AG10803 (cell line): ENCODE measurements at places on chromosomes 13 and 19.

DNA sequence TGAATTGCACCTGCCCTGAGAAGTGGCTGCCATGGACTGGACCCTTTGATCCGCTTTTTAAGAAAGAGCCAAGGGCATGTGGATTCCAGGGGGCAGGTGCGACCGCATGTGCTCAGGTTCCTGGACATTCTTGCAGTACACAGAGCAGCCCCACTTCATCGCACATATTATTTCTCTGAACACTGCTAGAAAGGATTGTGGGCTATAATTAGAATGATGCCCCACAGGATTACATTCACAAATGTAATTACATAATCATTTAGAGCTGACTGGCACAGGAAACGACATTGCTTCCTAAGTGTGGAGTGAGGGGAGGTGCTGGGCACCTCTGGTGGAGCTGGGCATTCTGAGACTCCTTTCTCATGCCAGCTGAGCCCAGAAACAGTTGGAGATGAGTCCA, 37.5 kb upstream of the VSTM2B start:
- DNase-seq = no peak

DNA sequence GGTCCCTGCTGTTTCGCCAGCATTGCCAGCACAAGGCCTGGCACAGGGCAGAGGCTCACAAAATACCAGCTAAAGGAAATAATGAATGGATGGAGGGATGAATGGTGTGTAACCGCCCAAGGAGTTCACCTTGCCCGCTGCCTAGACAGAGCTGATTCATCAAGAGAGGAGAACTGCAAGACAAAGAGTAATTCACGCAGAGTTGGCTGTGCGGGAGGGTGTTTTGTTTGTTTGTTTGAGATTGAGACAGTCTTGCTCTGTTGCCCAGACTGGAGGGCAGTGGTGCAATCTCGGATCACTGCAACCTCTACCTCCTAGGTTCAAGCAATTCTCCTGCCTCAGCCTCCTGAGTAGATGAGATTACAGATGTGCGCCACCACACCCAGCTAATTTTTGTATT, 3.0 kb downstream of the OPA3 start:
- DNase-seq = no peak

- no peak for DNase-seq
Measured at GRCh38 chr13:46142776-46143175, 37.9 kb upstream of the CPB2 start.

DNA sequence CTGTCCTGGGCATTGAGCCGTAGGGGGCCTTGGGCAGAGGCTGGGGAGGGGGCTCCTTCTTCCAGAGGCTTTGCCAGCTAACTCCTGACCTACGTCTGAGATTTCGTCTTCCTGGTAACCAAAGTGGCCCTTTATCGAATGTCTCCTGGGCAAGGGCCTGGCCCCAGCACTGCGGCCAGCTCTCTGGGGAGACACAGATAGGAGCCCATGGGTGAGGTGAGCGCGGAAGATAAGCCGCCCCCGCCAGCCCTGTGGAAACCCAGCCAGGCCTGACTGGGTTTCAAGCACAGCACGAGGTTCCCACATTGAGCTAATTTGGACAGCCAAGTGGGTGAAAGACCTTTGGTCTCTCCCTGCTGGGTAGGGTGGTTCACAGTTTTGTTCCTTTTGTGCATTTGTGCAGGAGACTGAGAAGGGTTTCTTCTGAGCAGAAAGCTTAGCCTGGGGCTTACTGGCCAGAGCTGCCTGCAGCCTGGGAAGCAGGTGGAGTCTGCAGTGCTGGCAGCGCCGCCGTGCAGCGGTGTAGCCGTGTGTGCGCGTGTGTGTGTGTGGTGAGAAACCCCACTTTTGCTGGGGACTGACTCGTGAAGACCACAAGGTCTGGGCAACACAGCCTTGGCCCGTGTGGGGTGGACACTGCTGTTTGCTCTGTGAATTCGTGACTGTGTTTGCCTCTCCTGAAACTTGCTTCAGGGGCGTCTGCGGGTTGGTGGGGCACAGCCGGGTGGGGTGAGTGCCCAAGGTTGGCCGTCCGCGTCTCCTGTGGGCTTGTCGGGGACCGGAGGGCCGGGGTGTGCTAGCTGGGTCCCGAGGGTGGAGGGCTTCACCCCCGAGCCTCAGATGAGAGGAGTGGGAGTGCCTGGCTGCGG, 2.5 kb downstream of the BSG start:
- DNase-seq = no peak

GRCh38 chr13:76383676-76384461, 502.3 kb downstream of the KCTD12 start:
- peak; percentile 83 for DNase-seq

- DNase-seq = no peak
Measured at GRCh38 chr13:38415233-38415632, 65.6 kb downstream of the UFM1 start.

- no peak for DNase-seq
Measured at GRCh38 chr13:47100214-47100853, 203.5 kb upstream of the HTR2A start.

DNA sequence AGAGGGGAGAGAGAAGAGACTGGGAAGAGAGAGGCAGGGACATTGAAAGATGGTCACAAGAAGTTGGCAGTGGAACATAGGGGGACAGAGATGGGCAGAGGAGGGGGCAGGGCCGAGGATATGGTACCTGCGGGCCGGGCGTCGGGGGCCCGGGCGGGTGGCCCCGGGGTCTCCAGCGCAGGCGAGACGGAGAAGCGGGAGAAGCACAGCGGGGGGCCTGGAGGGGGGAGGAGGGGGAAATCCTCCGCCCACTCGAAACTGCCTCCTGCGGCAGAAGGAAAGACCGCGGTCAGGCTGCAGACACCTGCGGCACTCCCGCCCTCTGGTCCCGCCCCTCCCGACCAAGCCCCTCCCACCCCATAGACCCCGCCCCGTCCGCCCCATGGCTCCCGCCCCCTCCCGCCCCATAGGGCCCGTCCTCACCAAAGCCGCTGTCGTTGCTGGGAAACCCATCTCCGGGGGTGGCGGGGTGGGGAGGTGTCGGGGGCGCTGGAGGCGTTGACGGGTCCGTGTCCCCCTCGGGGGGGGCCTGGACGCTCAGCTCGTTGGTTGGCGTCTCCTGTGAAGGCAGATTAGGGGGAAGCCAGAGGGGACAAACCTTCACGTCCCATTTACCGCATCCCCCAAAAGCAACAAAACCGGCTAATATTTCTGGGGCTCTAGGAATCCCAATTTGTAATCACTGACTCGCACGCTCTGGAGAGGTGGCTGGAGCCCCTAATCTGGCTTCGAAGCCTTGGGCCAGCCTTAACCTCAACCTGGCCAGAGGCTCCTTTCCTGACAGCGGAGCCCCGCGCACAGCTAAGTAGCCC, 20.4 kb downstream of the LMTK3 start:
- DNase-seq = no peak

GRCh38 chr13:24381541-24382265, 72.3 kb downstream of the C1QTNF9 start:
- DNase-seq = peak; percentile 27

DNA sequence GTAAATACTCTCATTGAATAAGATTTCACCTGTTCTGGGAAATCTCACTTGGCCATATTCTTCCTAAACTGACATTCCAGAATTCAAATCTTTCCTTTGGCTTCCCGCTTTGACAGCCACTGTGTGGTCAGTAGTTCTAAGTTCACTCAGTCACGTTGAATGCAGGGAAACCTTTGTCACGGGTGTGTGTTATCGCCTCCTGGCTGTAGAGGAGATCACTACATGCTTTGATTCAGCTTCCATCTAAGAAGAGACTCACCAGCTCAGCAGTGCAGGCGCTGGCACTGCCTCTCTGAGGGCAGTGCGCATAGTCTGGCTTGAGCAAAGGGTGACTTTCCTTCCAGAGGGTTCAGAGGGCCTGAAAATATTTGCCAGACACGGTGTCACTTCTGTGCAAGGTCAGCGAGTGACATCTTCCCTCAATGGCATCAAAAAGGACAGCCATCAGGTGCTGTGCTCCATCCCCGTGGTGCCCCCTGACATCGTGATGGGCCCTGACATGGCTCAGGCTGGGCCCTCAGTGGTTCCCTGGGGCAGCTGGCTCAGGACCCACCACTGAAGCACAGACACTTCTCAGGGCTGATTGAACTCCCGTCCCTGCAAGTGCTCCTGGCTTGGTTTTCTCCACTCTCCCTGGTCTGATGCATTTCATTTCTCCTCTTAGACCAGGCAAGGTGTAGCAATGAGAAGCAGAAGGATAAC, 635.4 kb upstream of the ARGLU1 start:
- peak; percentile 1 for DNase-seq

DNA sequence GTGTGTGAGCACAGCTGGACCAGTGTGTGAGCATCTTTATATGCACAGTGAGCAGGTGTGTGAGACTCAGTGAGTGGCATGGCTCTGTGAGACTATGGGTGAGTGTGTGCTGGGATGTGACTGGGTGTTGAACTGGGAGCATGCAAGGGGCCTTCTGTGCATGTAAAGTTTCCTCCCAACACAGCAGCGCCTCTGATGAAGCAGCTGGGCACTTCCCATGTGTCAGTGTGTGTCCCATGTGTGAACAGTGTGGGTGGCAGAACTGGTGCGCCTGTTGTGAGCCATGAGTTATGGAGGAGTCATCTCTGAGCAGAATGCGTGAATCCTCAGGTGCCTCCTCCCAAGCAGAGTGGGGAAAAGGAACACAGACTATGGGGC, 24.1 kb downstream of the LGALS16 start:
- DNase-seq = no peak
